ENCODE measurements at places on chromosomes 7 and 10.

DNA sequence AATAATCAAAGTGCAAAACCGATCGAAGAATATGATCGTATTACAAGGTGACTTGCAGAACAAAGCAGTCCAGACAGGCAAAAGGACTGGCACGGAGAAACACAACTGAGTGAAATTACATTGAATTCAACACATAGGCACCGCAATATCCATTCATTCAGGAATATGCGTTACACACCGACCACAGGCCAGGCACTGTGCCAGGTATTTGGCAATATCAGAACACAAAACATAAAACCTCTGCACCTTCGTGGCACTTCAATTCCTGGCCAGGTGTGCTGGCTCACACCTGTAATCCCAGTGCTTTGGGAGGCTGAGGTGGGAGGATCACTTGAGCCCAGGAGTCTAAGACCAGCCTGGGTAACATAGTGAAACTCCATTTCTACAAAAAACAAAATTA is 187.9 kb downstream of the DIP2C start:
- no peak for DNase-seq

- DNase-seq = no peak
Observed at GRCh38 chr10:115980470-115980869, 292.5 kb downstream of the GFRA1 start.

DNA sequence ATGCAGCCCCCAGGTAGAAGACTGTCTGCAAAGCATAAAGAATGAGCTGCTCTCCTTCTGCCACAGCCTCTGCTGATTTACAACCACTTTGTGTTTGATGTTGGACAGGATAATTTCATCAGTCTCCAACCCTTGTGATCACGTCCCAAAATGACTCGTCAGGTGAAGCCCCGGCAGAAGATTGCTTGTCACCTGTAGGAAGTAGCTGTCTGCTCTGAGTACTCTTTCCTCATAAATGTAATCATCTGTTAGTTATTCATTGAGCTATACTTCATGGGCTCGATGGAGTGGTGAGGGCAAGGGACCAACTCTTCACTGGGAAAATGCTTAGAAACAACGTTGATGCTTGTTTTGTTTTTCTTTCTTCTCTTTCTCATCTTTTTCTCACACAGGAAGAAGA is 290.9 kb upstream of the SP8 start:
- no peak for DNase-seq

DNA sequence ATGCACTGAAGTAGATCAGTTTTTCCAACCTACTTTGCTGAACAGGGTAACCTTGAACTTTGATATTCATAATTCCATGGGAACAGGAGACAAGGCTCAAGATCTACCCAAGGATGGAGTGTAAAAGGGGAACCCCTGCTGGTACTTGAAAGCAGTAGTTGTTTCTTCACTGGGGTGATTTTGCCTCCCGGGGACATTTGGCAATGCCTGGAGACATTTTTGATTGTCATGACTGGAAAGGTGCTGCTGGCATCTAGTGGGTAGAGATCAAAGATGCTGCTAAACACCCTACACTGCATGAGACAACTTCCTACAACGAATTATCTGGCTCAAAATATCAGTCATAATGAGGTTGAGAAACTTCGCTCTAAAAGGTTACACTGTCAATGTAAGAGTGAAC is 214.8 kb upstream of the CTBP2 start:
- DNase-seq = no peak

GRCh38 chr10:131695496-131696165 is 205.2 kb upstream of the PPP2R2D start:
- no peak for DNase-seq

GRCh38 chr10:124157271-124157681 is 63.9 kb upstream of the CHST15 start:
- no peak for DNase-seq

DNA sequence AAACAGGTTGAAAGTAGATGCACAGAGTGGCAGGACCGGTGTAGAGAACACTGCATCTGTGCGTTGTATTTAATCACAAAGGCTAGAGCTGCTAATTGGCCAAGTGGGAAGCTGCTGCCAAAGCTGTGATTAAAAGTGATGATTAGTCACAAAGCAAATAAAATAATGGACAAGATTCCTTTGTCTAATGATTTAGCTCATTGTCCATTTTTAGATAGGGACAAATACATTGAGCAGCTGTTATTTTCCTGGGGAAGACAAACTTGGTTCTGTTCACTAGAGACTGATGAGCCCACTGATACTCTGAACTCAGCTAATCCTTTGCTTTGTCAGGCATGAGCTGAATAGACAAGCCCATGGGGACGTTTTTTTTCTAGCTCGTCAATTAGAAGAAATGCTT is 19.7 kb downstream of the UBE3C start:
- DNase-seq = no peak

GRCh38 chr7:143978585-143978984 is 21.5 kb upstream of the OR6B1 start:
- no peak for DNase-seq

- DNase-seq = no peak
Observed at GRCh38 chr7:2202361-2202761, 30.4 kb downstream of the MAD1L1 start.

GRCh38 chr10:293636-294035 is 158.4 kb downstream of the ZMYND11 start:
- no peak for DNase-seq

GRCh38 chr10:14068601-14069250 is 262.0 kb downstream of the FRMD4A start:
- no peak for DNase-seq

DNA sequence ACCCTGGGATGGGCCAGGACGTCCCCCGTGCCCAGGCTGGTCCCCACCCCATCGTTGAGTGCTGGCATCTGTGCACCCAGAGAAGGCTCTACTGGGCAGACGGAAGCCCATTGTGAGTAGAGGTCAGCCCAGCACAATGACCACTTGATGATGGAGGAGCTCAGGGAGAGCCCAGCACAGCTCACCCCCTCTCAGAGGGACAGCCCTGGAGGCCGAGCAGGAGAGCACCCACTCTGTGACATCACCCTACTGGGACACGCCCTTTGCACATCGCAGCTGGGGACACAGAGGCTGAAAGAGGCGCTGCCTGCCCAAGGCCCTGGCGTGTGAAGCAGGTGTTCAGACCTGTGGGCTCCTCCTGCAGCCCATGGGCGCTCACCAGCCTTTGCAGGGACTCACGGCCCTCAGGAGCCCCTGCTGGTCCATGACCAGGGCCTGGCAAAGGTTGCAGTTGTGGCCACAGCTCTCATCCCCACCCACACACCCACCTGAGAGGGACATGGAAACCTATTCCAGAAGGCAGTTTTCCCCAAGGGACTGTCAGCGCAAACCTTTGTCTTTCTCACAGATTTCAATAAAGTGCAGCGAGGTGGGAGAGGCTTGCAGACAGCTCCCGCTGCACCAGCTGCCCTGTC is 67.2 kb upstream of the PPP2R2D start:
- DNase-seq = no peak

GRCh38 chr7:79296553-79297320 is 156.7 kb downstream of the MAGI2 start:
- no peak for DNase-seq

DNA sequence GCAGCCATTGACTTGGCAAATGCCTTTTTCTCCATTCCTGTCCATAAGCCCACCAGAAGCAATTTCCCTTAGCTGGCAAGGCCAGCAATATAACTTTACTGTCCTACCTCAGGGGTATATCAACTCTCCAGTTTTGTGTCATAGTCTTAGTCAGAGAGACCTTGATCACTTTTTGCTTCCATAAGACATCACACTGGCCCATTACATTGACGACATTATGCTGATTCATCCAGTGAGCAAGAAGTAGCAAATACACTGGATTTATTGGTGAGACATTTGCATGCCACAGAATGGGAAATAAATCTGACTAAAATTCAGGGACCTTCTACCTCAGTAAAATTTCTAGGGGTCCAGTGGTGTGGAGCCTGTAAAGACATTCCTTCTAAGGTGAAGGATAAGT is 649.7 kb upstream of the ANKRD30A start:
- no peak for DNase-seq
